ENCODE measurements at places on chromosomes 13 and 19.

- DNase-seq, result no peak
Measured at GRCh38 chr19:22619371-22619770, 14.8 kb upstream of the ZNF492 start.

DNA sequence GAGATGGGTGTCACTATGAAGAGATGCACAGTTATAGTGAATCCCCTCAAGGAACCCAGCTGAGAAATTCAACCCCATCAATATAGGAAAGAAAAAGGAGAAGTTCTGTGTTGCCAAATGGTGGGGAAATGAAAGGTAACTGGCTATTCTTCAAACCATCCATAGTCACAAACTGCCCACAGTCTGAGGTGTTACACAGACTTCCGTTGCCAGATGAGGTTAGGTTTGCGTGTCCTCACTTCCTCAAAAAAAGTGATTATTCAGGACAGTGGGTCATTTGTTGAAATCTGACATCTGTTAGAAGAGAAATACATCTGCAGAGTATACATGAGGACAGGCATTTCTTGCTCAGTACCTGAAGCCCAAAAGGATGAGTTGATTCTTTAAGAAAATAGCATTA lies 9.0 kb downstream of the SIGLEC5 start:
- DNase-seq, result no peak

- DNase-seq, result no peak
Measured at GRCh38 chr19:3404324-3405260, 38.2 kb downstream of the NFIC start.

GRCh38 chr13:44465318-44465717 lies 91.7 kb downstream of the SERP2 start:
- DNase-seq, result no peak

DNA sequence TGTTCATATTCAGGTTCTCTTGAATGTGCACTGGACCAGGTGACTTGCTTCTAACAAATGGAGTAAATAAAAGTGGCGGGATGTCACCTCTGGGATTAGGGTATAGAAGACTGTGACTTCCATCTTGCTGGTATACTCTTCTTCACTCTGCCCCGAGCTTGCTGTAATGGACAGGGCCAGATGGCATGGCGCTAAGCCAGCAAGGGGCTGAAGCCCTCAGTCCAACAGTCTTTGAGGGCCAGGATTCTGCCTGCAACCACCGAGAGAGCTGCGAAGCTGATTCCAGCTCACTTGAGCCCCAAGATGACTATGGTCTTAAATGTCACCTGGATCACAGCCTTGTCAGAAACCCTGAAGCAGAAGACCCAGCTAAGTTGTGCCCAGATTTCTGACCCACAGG lies 600.0 kb downstream of the FGF9 start:
- DNase-seq, result no peak

- DNase-seq, result no peak
Measured at GRCh38 chr19:36009220-36009619, 607 bp upstream of the SYNE4 start.

GRCh38 chr13:112888238-112889111 lies 80.5 kb upstream of the MCF2L start:
- DNase-seq, result no peak

GRCh38 chr13:49649244-49649962 lies 21.1 kb downstream of the ARL11 start:
- no peak for DNase-seq

DNA sequence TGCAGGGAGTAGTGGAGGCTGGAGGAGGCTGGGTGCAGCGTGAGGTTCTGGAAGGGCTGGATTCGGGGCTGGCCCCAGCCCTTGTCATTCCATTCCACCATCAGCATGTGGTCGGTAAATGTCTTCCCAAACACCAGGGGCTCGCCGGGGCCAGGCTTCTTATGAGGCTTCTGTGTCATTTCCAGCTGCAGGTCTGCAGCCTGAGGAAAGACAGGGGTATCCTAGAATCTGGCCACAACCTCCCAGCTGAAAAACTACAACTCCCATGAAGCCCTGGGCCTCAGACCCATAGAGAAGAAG lies 4.4 kb downstream of the BCAT2 start:
- no peak for DNase-seq

GRCh38 chr19:35144600-35145436 lies 1.8 kb downstream of the FXYD7 start:
- DNase-seq, result no peak

GRCh38 chr13:19283836-19284235 lies 102.2 kb upstream of the TUBA3C start:
- DNase-seq, result no peak

GRCh38 chr13:51697855-51698254 lies 106.1 kb downstream of the DHRS12 start:
- no peak for DNase-seq

- DNase-seq, result no peak
Measured at GRCh38 chr19:5661483-5661882, 18.8 kb downstream of the MICOS13 start.

DNA sequence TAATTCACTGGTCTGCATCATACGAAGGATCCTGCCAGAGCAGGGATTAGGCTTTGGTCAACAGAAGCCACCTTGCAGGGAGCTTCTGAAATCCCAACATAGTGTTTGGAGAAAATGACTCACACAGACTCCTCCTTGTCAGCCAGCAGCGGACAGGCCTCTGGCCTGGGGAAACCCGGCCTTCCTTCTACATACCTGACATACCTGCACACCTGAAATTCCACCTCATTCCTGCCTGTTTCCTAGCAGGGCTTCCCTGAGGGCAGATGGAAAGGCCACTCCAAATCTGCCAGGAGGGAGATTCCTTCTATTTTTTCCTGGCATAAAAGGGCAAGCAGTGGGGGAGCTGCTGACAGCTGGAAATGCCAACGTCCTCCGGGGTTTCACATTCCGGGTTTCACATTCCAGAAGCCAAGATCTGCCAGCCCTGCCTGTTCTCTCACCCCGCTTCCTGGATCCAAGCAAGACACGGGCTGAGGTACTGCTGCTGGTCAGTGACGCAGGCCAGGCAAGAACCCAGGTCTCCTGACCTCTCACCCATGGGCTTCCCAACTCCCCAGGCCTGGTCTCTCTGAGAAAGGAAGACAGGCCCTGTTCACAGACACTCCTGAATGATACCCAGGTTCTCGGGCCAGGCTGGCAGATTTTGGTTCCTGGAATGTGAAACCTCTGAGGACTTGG lies 18.2 kb upstream of the IGFL1 start:
- no peak for DNase-seq

DNA sequence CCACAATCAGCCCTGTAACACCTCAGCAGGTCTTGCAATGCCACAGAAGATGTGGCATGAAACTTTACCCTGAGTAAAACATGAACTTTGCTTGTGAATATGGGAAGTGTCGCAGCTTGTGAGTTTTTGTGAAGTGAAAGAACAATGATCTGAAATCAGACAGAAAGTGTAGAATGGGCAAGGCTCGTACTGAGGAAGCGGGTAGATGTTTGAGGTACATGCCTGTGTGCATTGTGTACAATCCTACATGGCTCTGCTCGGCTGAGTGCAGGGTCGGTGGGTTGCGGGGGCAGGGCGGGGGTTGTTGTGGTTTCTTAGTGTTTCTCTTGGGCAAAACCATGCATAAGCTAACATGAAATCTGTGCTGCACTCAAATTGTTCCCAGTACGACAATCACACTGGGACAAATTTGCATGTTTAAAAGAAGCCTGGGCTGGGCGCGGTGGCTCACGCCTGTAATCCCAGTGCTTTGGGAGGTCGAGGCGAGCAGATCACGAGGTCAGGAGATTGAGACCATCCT lies 1.1 kb downstream of the NLRP13 start:
- DNase-seq, result no peak

DNA sequence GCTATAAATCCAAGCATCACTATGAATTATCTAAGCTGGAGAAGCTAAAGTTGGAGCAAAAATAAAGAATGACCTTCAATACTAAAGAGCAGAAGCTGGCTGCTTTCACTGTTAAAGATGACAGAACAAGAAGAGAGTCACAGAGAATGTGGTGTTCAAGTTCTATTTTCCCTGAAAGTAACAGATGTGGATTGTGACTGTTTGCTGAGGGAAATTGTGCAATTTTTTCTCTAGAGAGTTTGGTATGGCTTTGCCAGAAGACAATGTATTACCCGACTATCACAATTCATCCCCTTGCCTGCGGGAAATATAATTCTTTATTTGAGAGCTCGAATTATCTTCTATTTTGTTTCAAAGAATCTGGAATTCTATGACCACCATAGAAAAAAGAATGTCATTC lies 83.1 kb downstream of the TNFSF13B start:
- DNase-seq, result no peak

GRCh38 chr13:34862311-34862710 lies 79.8 kb upstream of the NBEA start:
- no peak for DNase-seq

DNA sequence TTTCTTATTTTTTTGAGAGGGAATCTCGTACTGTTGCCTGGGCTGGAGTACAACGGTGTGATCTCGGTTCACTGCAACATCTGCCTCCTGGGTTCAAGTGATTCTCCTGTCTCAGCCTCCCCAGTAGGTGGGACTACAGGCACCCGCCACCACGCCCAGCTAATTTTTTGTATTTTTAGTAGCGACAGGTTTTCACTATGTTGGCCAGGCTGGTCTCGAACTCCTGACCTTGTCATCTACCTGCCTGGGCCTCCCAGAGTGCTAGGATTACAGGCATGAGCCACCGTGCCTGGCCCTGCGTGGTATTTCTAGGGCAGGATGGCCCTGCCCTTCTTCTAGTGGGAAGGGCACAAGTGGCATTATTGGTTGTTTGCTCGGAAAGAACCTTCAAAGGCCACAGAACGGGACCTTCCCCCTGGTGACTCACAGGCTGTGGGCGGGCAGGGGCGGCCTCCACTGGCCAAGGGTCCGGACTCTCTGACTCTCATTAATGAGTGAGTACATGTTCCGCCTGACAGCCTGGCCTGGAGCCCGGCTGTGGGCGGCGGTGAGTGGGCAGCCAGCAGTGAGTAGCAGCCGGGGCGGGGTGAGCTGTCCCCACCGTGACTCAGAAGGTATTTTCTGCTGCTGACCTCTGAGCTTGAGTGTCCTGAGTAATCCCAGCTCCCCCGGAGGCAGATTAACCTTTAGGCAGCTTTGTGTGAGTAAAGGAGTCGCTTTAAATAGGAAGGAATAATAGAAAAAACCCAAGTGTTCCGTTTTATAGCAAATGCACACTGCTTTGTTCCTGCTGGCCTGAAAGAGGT lies 5.1 kb downstream of the DOT1L start:
- DNase-seq, result peak; percentile 74

GRCh38 chr19:4730740-4731171 lies 7.1 kb upstream of the DPP9 start:
- no peak for DNase-seq

DNA sequence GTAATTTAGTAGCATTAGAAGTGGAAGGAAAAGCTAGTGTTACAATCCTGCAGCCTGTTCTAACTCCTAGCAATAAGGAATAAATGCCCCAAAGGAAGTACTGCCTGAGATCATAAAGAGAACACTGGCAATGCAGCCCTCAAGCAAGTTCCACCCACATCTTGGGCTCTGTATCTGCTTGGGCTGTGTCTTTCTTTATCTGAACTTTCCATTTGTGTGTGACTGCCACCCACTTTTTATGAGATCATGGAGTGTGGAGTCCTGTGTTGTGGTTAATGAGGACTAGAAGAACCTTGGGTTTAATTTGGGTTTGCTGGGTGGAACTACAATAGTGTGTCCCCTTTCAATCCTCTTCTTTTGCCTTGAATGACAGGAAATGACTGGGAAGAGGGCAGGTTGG lies 38.2 kb downstream of the RFXAP start:
- DNase-seq, result no peak

DNA sequence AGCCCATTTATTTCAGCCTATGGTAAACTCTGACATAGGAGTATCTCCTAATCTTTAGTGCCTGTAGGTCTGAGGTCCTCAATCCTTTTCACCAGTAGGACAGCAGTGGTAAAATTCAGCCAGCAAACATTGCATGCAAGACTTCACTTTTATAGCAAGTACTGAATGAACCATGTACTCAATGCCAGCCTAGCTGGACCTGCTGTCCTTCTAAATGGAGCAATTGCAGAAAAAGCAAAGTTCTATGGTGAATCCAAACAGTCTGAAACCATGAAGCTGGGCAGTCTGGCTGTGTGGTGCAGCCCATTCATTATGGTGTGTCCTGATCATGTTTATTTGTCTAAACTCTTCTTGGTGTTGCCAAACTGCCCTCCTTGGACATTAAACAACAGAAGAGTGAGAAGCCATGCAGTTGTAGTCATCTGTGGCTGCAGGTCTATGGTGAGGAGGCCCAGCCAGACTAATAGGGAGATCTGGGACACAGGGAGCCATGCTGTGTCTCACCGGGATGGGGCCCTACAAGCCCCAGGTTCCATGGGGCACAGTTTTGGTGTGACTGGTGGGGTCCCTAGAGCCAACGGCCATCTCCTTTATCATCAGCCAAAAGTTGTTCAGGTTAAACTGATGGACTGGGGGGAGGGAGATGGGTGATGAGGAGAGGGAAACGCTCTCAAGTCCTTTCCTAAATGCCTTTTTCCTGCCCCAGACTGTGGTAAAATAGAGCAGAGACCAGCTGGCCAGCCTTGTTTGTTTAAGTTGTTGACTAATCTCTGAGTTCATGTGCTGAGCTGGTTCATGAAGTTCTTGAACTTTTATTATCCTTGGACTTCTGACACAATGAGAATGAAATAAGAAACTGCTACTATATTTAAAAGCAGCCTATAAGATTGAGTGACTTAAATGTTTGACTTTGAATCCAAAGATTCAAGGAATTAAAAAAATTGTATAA lies 20.6 kb upstream of the TNFSF11 start:
- DNase-seq, result no peak

DNA sequence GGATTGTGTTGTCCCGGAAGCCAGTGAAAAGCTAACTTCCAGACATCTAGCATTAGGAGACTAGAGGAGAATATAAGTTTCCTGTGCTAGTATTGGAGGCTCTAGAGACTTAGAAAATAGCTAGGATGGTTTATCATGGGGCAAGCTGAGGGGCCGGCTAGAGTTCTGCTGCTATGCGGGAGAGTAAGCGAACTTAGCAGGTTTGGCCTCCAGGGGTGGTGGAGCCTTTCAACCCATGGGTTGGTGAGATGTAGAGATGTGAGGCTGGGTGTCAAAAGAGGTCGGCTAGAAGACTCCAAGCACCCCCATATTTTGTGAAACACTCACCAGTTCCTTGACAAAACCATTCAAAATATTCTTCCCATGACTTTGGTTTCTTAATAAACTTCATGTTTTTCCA lies 4.4 kb downstream of the SULT2A1 start:
- no peak for DNase-seq

DNA sequence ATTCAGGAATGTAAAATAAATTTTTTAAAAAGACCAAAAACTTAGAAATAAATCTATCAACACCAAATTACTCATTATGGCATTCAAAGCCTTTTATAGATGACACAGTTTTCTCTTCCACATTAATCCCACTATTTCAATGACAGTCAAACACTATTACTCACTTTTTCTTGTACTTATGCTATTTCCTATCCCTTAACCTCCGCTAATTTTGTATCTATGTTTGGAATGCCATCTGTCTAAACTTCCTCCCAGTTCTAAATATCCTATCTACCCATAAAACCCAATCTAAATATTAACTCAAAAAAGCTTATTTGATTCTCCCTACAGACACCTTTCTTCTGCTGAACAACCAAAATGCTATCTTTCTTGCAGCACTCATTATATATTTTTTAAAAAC lies 203.5 kb downstream of the ENOX1 start:
- DNase-seq, result no peak

GRCh38 chr19:7595466-7596133 lies at the start of gene CAMSAP3:
TSS of gene CAMSAP3 (plus strand) at chr19:7595863. CDS start at chr19:7596003, 140 bp downstream.
- DNase-seq, result no peak

All from esophagus squamous epithelium (tissue), 5 donors.